ENCODE measurements at places on chromosomes 4 and X. TPM values are rescaled to one million over a fixed set of nuclear protein-coding genes. Genes with fewer than 3 reads are reported as not detected.

DNA sequence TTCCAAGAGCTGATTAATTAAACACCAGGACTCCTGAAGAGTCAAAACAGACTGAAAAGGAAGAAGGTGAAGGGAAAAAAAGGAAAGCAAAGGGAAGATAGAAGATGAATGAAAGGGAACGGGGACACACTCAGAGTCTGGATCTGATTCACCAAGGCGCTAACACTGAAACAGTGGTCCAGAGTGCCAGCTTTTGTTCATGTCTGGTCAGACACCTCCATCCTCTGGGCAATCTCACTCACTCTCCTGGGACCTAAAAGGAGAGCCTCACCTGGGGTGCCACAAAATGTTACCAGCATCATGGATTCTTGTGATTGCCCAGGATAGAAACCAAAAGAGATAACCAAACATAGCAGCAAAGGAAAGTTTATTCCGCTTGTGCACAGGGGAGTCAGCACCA lies 120.3 kb upstream of the AFF2 start:
- H3K36me3 ChIP-seq = no peaks in the 10 kb centered on the region
- H3K4me1 ChIP-seq = no peaks in the 10 kb centered on the region
- H3K27me3 ChIP-seq = no peaks in the 10 kb centered on the region

- no peaks in the 10 kb centered on the region for H3K4me1 ChIP-seq
- DNase-seq = no peak
- H3K27me3 ChIP-seq = no peaks in the 10 kb centered on the region
- no peaks in the 10 kb centered on the region for H3K36me3 ChIP-seq
- H3K27ac ChIP-seq = no peak overlapping the region
These were observed 102.4 kb upstream of the DCAF12L1 start for GRCh38 chrX:126655061-126655460.

DNA sequence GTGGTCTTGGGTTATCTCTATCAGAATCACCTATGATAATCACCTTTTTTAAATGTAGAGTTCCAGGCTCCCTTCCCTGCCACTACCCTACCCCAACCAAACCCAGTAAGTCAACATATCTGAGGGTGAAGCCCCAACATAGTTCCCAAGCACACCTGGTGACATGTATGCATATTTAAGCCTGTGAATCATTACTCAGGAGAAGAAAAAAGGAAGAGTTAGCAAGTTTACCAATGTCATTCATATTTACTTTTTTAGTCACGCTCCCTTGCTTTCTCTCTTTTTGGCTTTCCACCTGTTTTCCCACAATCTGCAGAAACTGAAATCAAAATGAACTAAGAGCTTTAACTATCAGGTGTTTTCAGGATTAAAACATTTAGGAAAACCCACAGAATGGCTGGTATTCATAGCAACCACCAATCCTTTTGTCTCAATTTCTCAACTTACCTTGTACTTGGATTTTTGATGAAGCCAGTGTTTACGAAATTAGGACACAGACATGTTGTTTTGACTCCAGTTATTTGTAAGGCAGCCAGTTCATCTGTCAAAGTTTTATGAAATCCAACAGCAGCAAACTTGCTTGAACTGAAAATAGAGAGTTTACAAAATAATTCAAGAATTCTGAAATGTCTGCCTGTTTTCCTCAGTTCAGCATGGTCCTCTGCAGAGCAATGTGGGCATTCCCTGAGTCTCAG lies 34.0 kb downstream of the HSD17B11 start:
- no peak overlapping the region for H3K27ac ChIP-seq
- no peaks in the 10 kb centered on the region for H3K4me1 ChIP-seq

- no peaks in the 10 kb centered on the region for H3K27me3 ChIP-seq
- H3K4me3 ChIP-seq = no peak overlapping the region
- no peaks in the 10 kb centered on the region for H3K36me3 ChIP-seq
These were observed 55.3 kb downstream of the SOD3 start for GRCh38 chr4:24850674-24851073.

DNA sequence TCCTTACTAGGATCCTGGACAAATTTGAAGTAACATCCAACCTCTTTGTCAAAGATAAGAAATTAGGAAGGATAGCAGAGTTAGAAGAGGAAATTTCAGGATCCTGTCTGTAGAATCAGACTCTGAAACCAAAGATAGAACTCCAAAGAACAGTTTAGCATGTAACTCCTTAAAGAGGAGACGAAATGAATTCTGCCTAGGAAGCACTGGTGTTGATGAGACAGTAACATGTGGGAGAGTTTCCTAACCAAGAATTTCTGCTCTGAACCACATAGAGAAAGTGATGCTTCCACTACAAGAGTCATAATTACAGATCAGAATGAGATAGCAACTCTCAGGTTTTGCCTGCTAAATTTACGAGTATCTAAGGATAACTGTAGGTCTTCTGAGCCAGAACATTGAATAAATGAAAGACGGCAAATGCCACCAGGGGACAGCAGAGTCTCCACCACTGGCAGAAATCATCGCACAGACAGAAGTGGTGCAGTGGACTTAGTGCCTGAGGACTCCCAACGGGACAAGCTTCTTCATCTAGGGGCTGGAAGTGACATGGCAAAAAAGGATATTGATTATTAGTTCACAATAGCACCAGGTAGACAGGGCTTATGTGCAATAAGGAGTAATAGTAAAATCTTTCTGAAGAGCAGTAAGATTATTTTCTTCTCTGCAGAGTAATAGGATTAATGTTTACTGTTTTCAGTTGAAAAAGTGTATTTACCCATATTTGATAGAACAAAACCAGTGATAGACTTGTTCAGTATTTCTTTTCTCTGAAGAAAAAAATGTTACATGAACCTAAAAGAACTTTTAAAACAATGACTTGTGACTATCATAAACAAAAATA lies 6.7 kb upstream of the PPID start:
- no peak overlapping the region for H3K27ac ChIP-seq
- no peak overlapping the region for H3K4me3 ChIP-seq
- no peaks in the 10 kb centered on the region for H3K36me3 ChIP-seq
- H3K4me1 ChIP-seq = peaks cover 6% of the 10 kb centered on the region

DNA sequence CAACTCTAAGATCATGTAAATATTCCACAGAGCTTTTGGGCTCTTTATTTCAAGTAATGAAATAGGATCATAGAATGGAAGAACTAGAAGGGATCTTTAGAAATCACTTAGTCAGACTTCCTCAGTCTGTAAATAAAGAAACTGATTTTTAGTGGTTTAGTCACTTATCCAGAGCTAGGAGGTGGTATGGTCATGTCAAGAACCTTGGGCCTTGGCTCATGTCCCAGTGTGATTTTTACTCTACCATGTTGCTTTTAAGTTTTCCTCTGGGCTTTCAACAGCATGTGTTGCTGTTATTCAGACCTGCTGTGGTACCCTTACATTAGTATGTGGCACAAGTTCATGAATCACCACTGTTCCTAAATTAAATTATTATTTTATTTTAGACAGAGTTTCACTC lies 184.9 kb downstream of the FRAS1 start:
- H3K27ac ChIP-seq = no peak overlapping the region
- no peaks in the 10 kb centered on the region for H3K4me1 ChIP-seq
- no peak for DNase-seq
- H3K27me3 ChIP-seq = no peaks in the 10 kb centered on the region
- H3K36me3 ChIP-seq = no peaks in the 10 kb centered on the region
- H3K4me3 ChIP-seq = no peak overlapping the region

- H3K36me3 ChIP-seq = no peaks in the 10 kb centered on the region
- H3K4me3 ChIP-seq = no peak overlapping the region
- DNase-seq = no peak
- H3K27ac ChIP-seq = no peak overlapping the region
- no peaks in the 10 kb centered on the region for H3K4me1 ChIP-seq
These were observed 11.0 kb upstream of the COL25A1 start for GRCh38 chr4:109313168-109314133.

CXCL6 gene
- total RNA-seq = 4.8 TPM

Measured in left lung (tissue), 14 donors.